ENCODE measurements at places on chromosomes 3 and 15. TPM values are rescaled to one million over a fixed set of nuclear protein-coding genes. Genes with fewer than 3 reads are reported as not detected.
A peak's percentile ranks its signal among the peaks of the same experiment; 100 is the strongest.

- no peaks in the 10 kb centered on the region for H3K36me3 ChIP-seq
- H3K27ac ChIP-seq, result no peak overlapping the region
- H3K4me3 ChIP-seq, result no peak overlapping the region
- no peak for DNase-seq
These were observed 486.0 kb upstream of the ADAMTS9 start for GRCh38 chr3:65173841-65174240.

DNA sequence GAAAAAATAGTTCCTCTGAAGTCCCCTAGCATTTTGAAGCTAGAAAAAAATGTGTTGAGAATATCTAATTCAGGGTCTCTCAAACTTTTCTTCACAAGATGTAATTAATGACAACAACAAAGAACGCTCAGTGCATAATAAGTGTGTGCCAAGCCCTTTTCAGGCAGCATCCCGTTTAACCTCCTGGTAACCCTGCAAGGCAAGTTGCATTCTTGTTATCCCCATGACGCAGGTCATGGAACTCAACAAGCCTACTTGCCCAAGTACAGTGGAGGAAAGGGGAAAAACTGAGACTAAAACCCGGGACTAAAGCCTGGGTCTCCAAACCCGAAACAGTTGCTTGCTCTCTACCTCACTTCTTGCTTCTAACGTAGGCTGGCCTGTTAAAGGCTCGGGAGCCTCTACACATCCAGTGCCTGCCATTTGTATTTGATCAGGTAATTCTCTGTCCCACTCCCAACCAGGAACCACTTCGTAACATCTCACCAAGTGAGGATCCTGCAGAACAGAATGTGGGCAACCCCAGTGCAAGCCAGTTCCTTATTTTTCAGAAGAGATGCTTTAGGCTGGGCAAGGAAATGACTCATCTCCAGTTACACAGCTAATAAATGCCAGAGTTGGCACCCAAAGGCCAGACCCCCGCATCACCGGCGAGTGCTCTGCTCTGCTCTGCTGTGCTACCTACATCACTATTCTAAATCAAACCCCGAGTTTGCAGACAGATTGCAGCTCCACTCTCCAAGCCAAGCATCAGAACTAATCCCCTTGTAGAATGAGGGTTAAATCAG is 28.3 kb downstream of the LMCD1 start:
- DNase-seq, result no peak
- H3K4me3 ChIP-seq, result no peak overlapping the region
- no peaks in the 10 kb centered on the region for H3K4me1 ChIP-seq

DNA sequence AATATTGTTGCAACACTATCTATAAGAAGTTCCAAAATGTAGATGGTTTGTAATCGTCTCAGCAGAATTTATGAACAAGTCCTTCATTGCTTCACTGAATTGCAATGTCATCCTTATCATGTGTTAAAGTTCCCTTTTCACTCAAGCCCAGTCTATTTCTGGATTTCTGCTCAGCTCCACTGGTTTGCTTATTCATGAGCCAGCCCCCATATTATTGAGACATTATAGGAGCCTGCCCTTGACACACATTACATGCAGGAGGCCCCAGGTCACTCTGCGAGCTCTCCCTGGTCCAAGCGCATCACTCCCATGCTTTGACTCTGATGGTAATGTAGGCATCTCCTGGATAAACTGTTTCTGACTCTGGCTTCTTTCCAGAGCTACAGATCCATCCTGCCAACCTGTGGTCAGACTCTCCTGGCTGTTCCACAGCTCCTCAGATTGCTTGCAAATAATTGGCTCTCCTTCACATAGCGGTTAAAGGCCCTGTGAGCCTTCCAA is 56.9 kb downstream of the ABTB1 start:
- no peaks in the 10 kb centered on the region for H3K36me3 ChIP-seq
- no peak overlapping the region for H3K4me3 ChIP-seq
- no peaks in the 10 kb centered on the region for H3K27me3 ChIP-seq
- no peak for DNase-seq
- no peaks in the 10 kb centered on the region for H3K4me1 ChIP-seq

DNA sequence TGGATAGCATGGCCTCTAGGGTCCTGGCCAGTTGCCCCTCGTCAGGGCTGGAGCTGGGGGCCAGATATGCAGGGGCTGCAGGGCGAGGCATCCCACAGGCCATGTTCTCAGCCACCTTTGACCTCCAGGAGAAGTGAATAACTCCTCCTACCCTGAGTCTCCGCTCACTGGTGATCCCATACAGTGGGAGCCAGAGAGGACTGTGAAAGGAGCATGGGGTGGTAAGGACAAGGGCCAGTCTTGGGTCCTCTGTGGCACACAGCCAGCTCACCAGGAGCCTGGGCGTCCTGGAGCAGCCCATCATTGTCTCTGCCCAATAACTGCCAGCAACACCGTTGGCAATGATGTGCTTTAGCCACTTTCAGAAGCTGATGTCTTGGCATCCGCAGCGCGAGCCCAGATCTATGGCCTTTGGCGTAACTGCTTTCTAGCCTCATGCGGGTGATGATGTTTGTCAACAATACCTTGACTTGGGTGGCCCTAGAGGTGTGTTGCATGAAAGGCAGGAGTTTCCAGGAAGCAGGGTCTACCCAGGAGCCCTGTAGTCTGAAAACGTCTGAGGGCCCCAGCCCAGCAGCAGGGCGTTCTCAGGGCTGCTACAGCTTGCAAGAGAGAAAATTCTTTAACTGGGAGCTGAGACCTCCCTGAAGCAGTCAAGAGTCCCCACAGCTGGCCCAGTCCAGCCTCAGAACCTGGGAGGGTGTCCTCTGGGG is 61.1 kb upstream of the IQSEC1 start:
- H3K4me3 ChIP-seq, result no peak overlapping the region
- no peaks in the 10 kb centered on the region for H3K36me3 ChIP-seq
- H3K27me3 ChIP-seq, result peaks cover 2% of the 10 kb centered on the region
- H3K27ac ChIP-seq, result no peak overlapping the region
- DNase-seq, result no peak

Gene NR1D2
- polyA plus RNA-seq, result 53.4 TPM

Gene PTH1R
- not detected for polyA plus RNA-seq

Gene CRABP1
- polyA plus RNA-seq, result not detected

- no peak for DNase-seq
- no peak overlapping the region for H3K27ac ChIP-seq
These were observed 63.1 kb downstream of the DCLK3 start for GRCh38 chr3:36701249-36701572.

Gene HACD3
- 34.4 TPM for polyA plus RNA-seq

GRCh38 chr3:125641891-125642290 is 46.6 kb upstream of the OSBPL11 start:
- no peaks in the 10 kb centered on the region for H3K4me1 ChIP-seq
- H3K4me3 ChIP-seq, result no peak overlapping the region
- no peak overlapping the region for H3K27ac ChIP-seq
- no peaks in the 10 kb centered on the region for H3K36me3 ChIP-seq

- peak; percentile 68 for DNase-seq
- H3K4me1 ChIP-seq, result peaks cover 8% of the 10 kb centered on the region
- peaks cover 47% of the 10 kb centered on the region for H3K36me3 ChIP-seq
These were observed 6.0 kb downstream of the SNRPA1 start for GRCh38 chr15:101288905-101289513.

Gene ATP13A5
- polyA plus RNA-seq, result not detected

- H3K27ac ChIP-seq, result no peak overlapping the region
- H3K4me1 ChIP-seq, result no peaks in the 10 kb centered on the region
- H3K27me3 ChIP-seq, result no peaks in the 10 kb centered on the region
- no peak overlapping the region for H3K4me3 ChIP-seq
- DNase-seq, result no peak
- H3K36me3 ChIP-seq, result no peaks in the 10 kb centered on the region
These were observed 37.0 kb upstream of the TNFAIP8L3 start for GRCh38 chr15:51131596-51132290.

DNA sequence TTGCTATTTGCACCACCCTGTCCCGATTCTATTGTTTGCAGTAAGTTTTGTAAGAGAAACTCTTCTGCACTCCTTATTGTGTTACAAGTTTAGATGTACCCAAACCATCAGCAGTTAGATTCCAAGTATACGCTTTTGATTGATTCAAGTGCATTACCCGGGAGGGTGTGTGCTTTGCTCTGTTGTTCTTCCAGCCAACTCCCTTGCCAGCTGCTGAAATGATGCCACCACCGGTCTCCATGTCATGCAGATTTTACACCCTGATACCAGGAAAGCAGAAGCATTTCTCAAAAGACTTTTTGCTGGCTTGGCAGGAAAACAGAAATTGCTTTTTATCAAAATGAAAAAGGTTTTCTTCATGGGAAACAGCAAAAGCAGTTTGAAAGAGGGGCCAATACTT is 1006.6 kb upstream of the CFAP20DC start:
- H3K4me3 ChIP-seq, result no peak overlapping the region
- peak overlapping the region; percentile 69 for H3K27ac ChIP-seq
- H3K27me3 ChIP-seq, result no peaks in the 10 kb centered on the region
- peak; percentile 39 for DNase-seq
- no peaks in the 10 kb centered on the region for H3K4me1 ChIP-seq

Measured in naive thymus-derived CD4-positive, alpha-beta T cell (primary cell).